CD4-positive, alpha-beta memory T cell (primary cell): ENCODE measurements at places on chromosomes 1 and 21. TPM values are rescaled to one million over a fixed set of nuclear protein-coding genes. Genes with fewer than 3 reads are reported as not detected.

GUCA2B gene
- total RNA-seq = not detected

PDPN gene
- not detected for total RNA-seq

RORC gene
- total RNA-seq = 10.0 TPM

ZBTB21 gene
- 21.7 TPM for total RNA-seq

PRR9 gene
- total RNA-seq = not detected

SELENBP1 gene
- total RNA-seq = not detected

KRTAP7-1 gene
- not detected for total RNA-seq

MYOG gene
- not detected for total RNA-seq

ELAVL4 gene
- not detected for total RNA-seq

LRRC42 gene
- 8.7 TPM for total RNA-seq

LAMC2 gene
- total RNA-seq = not detected

FCER1G gene
- total RNA-seq = 10.5 TPM

TSSK3 gene
- 4.3 TPM for total RNA-seq

STIL gene
- total RNA-seq = 2.6 TPM

ARHGAP29 gene
- not detected for total RNA-seq

HPCA gene
- total RNA-seq = 0.70 TPM

PROK1 gene
- total RNA-seq = not detected

UQCRHL gene
- 1.2 TPM for total RNA-seq

FLVCR1 gene
- 12.7 TPM for total RNA-seq

ACTA1 gene
- 0.29 TPM for total RNA-seq

PIK3CD gene
- 220 TPM for total RNA-seq

KRTAP13-4 gene
- total RNA-seq = not detected

GBP5 gene
- 76.3 TPM for total RNA-seq

TMEM269 gene
- total RNA-seq = 0.36 TPM

TMEM79 gene
- total RNA-seq = 16.8 TPM

SFN gene
- 0.76 TPM for total RNA-seq

ITGB2 gene
- 291 TPM for total RNA-seq

RNU1-1 gene
- 3,010 TPM for total RNA-seq

TAS1R1 gene
- not detected for total RNA-seq

DPH5 gene
- 49.3 TPM for total RNA-seq

ITLN2 gene
- total RNA-seq = not detected

MROH7 gene
- 0.38 TPM for total RNA-seq

SPRR2D gene
- not detected for total RNA-seq

DCDC2B gene
- total RNA-seq = not detected

FMO3 gene
- not detected for total RNA-seq

CLIC6 gene
- total RNA-seq = 0.30 TPM

CFHR4 gene
- total RNA-seq = not detected
